ENCODE measurements at places on chromosomes 2 and 18. TPM values are rescaled to one million over a fixed set of nuclear protein-coding genes. Genes with fewer than 3 reads are reported as not detected.

DNA sequence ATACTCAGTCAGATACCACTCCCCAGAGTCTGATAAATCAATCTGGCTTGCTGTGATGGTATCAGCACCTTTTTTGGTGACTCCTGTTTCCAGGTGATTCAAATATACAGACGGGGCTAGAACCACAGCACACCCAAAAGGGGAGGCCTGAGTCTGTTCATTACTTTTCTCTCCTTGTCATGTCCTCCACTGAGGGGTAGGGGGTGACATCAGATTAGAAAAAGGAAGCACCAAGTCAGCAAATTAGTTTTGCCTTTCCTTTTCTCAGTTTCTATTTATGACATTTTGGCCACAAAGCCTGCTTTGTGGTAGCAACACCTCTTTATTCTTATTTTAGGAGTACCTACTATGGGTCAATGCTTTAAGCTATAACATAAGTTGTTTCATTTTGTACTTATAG is 127.4 kb downstream of the CCDC102B start:
- no peaks in the 10 kb centered on the region for H3K4me1 ChIP-seq
- no peaks in the 10 kb centered on the region for H3K36me3 ChIP-seq
- no peak overlapping the region for H3K4me3 ChIP-seq
- DNase-seq = peak; percentile 23

DNA sequence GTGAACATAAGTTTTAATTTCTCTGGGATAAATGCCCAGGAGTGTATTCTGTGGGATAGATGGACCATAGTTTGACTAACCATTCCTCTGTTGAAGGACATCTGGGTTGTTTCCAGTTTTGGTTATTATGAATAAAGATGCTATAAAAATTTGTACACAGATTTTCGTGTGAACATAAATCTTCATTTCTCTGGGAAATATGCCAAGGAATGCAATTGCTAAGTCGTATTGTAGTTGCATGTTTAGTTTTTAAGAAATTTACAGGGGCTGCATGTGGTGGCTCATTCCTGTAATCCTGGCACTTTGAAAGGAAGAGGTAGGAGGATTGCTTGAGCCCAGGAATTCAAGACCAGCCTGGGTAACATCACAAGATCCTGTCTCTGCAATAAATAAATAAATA is 6.9 kb upstream of the SLC11A1 start:
- H3K4me1 ChIP-seq = 0 out of 2 replicates have a peak, but pooled peaks cover 7% of the 10 kb centered on the region
- H3K27ac ChIP-seq = no peak overlapping the region
- DNase-seq = peak; percentile 53
- no peak overlapping the region for H3K4me3 ChIP-seq
- H3K27me3 ChIP-seq = no peaks in the 10 kb centered on the region
- no peaks in the 10 kb centered on the region for H3K36me3 ChIP-seq

- H3K4me1 ChIP-seq = no peaks in the 10 kb centered on the region
- H3K27me3 ChIP-seq = no peaks in the 10 kb centered on the region
- no peak overlapping the region for H3K4me3 ChIP-seq
- no peak overlapping the region for H3K27ac ChIP-seq
Measured at GRCh38 chr2:235155163-235155562, 203.3 kb downstream of the SH3BP4 start.

- H3K27ac ChIP-seq = no peak overlapping the region
- no peaks in the 10 kb centered on the region for H3K4me1 ChIP-seq
- no peak overlapping the region for H3K4me3 ChIP-seq
- H3K27me3 ChIP-seq = no peaks in the 10 kb centered on the region
- no peaks in the 10 kb centered on the region for H3K36me3 ChIP-seq
Measured at GRCh38 chr2:59691518-59692190, 861.8 kb downstream of the BCL11A start.

The GPR45 gene
- total RNA-seq = not detected
